ENCODE measurements at places on chromosomes 12 and 14.

GRCh38 chr14:56338674-56339073 is 220.5 kb downstream of the PELI2 start:
- DNase-seq = no peak

GRCh38 chr12:101813117-101813516 is 17.6 kb downstream of the GNPTAB start:
- DNase-seq = no peak

DNA sequence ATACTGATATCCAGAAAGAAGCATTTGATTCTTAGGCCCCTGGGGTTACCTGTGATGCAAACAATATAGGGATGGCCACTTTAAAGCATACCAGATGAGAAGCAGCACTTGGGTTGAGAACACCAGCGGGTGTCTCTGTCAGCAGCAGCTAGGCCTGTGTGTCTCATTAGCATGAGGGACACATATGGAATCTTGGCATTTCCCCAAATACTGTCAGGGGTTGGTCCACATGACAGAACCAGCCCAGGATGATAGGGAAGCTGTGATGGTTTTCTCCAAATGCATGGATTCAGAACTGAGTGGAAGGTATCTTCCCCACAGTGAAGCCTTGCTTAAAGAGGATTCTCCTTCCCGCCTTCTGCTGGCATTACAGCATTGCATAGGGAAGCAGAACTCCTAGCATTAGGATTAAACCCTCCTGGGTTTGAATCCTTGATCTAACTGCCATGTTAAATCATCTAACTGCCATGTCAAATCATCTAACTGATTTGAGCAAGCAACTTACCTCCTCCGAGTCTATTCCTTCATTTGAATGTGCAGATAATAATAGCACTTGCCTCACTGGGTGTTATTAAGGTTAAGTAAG is 111.5 kb upstream of the WSCD2 start:
- no peak for DNase-seq

GRCh38 chr12:43758247-43758727 is 303 bp downstream of the PUS7L start:
- no peak for DNase-seq

GRCh38 chr12:46224386-46224785 is 44.5 kb downstream of the SLC38A1 start:
- no peak for DNase-seq

DNA sequence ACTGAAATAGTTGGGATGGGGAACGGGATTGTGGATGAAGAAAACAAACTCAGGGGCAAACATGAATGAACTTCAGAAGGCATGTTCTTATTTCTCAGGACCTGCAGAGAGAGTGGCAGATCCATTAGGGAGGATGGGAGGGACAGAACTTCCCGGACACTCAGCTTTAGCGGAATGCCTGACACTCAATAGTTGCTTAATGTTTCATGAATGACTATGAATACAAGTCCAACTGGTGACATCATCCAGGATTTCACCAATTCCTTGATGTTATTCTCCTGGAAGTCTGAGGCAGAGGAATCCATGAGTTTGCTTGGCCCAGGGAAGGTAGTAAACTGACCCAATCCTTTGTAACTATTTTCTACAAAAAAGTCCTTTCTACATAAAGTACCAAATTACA is 37.8 kb upstream of the LRRC10 start:
- DNase-seq = no peak

DNA sequence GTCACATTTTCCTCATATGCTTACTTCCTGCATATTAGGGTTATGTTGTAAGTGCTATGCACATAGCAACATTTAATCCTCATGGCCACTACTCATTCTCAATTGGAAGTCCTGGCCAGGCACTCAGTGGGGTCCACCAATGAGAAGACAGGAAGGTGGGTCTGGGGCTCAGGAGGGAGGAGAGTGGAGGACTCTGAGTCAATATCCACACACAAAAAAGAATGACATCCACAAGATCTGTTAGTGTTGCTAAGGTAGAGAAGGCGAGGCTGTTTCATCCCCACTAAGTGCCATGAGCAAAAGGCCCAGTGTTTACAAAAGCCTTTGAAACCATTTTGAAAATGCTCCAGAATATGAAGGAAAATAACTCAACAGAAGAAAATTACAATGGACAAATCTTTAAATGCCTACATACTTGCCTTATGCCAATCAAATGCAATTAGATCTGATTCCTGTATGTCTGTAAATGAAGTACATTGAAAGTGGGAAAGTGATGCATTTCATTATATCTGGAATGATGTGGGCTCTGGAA is 53.9 kb downstream of the EID3 start:
- DNase-seq = no peak

DNA sequence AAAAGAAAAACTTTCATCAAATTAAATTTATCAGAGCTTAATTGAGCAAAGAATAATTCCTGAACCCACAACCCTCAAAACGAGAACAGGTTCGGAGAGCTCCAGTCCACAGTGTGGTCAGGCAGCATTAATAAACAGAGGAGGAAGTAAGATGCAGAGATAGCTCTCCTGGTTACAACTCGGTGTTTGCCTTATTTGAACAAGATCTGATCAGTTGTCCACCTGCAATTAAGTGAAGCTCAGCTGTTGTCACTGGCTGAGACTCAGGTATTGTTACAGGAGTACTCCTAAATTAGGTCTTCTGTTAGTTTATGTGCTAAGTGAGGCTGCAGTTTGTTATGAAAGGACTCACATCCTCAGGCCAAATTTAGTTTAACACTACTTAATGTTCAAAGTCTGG is 451.4 kb upstream of the PDE3A start:
- no peak for DNase-seq

DNA sequence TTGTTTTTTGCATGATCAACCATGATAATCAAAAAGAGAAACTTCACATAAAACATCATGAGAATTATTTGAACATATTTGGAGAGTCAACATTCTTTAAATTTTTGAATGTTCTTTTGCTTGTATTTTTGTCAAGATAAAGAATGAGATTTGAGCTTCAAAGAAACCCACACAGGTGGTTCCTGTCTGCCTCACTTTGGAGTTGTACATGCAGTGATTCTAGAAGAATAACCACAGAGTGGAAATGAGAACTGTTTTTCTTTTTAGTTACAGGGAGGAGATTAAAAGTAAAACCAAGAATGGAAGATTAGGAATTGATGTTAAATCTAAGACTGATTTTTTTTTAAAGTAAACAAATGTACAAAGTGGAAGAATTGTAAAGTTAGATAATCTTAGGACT is 2.3 kb upstream of the ZNF705A start:
- peak; percentile 10 for DNase-seq

DNA sequence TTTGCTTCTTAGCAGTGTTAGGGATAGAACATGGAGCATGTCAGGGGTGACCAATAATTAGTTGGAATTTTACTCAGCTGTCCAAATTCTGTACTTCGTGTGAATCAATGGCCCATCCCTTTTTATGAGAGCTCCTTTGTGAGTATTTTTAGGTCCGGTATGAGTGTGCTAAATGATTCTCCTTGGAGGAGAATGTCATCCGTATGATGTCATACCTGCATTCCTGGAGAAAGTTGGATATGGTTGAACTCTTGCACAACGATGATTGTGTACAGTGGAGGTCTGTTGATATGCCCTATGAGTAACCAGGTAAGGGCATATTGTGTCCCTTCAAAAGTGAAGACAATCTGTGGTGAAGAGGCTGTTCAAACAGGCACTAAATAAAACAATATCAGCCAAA is 400.8 kb downstream of the GXYLT1 start:
- no peak for DNase-seq

DNA sequence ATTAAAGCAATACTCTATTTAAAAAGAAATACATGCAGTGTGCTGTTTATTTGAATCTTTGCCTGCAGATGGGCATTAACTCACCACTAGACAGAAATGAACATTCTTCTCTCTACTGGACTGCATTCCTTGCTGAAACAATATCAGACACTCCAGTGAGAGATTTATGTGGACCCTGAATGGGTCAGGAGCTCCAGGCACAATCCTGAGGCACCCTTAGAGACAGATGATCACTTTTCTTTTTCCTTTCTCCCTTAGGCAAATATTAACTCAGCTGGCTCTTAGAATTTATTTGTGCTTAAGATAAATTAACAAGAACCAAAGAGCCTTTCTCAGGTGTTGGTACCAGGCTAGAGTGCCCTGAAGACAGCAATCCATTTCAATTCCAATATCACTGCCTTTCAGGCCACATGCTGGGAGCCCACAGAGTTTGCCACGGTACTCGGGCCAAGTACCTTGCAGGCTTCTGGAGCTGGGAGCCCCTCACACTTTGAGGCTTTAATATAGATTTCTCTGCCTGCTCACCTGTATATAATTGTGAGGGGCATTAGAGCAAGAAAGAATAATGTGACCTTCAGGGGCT is 173.0 kb downstream of the EMP1 start:
- no peak for DNase-seq

- DNase-seq = no peak
Measured at GRCh38 chr12:30965613-30965985, 39.1 kb downstream of the TSPAN11 start.

GRCh38 chr12:104816845-104817503 is 141.1 kb downstream of the SLC41A2 start:
- no peak for DNase-seq

Measured in CD4-positive, alpha-beta T cell treated with Interleukin-21 for 1 hour (primary cell).